K562 (cell line): ENCODE measurements at places on chromosomes 2 and 18. TPM values are rescaled to one million over a fixed set of nuclear protein-coding genes. Genes with fewer than 3 reads are reported as not detected.

DNA sequence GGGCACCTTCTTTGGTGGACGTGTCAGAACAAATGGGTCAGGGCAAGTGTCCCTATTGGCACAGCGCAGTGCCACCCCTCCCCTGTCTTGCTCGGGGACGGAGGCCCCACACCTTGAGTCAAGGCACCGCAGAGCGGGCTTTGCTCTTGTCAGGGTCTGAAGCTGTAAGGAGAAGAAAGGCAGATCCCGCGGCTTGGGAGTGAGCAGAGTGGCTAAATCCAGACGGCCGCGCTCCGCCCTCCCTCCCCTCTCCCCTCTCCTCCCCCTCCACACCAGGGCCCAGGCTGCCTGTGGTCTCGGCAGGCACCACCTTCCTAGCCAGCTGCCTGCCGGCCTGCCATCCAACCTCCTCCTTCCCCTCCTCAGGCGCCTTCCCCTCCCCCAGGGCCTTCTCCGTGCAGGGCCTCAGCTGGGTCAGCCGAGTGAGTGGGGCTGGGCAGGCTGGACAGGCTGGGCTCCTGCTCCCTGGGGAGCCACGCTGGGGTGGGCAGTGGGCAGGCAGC lies 25.8 kb downstream of the SPEG start:
- DNase-seq: peak; percentile 43

DNA sequence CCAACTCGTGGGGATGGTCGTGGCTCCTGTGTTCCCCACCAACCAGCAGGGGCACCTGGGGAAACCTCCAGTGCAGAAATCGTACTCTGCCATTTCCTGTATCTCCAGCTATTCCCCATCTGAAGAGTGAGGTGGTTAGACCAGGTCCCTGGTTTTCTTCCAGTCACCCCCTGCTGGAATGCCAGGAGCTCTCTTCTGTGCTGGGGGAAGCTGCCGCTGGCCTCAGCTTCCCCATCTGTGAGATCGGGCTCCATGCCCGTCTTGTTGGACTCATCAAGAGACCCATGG lies 119.7 kb downstream of the INHBB start:
- DNase-seq: no peak

- no peak for DNase-seq
Measured at GRCh38 chr2:105376789-105377240, 22.0 kb downstream of the FHL2 start.

DNA sequence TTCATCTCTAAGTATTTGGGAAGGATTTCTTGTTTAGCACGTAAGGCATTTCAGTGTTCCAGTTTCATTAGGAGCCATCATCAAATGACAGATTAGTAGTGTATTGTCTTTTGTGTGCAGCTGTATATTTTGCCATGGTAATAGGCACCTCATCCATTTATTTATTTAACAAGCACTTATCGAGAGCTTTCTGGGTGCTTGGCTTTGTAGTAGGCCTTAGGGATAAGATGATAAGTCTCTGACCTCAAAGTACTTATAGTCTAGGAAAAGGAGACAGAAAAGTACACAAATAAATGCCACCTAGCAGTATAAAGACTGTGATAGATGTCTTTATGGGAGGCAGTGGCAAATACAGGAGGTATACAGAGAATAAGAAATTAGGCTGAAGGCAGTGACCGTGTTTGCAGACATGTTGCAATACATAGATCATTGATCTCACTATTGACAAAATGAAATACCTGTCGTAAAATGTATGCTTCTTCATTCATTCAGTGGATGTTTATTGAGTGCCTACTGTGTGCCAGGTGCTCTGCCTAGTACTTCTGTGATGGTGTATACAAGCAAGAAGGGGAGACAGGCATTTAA lies 265.9 kb downstream of the SETBP1 start:
- DNase-seq: no peak

- DNase-seq: no peak
Measured at GRCh38 chr18:23341383-23341782, 111.7 kb upstream of the RIOK3 start.

GRCh38 chr2:215791481-215791937 lies 221.8 kb downstream of the MREG start:
- DNase-seq: no peak

- no peak for DNase-seq
Measured at GRCh38 chr2:9105601-9106337, 100.8 kb upstream of the ASAP2 start.

- no peak for DNase-seq
Measured at GRCh38 chr2:231201475-231201814, 3.0 kb downstream of the ARMC9 start.

- DNase-seq: no peak
Measured at GRCh38 chr2:109537565-109538222, 76.1 kb downstream of the SEPTIN10 start.

- DNase-seq: peak; percentile 41
Measured at GRCh38 chr18:12305211-12305610, 2.8 kb upstream of the TUBB6 start.

The DES gene
- total RNA-seq: 17.4 and 21.9 TPM in 2 replicates

The PPM1B gene
- total RNA-seq: 28.6 and 29.2 TPM in 2 replicates

The VIT gene
- total RNA-seq: not detected in 2 replicates

The CRYGC gene
- not detected in 2 replicates for total RNA-seq
